ENCODE measurements at places on chromosomes 16 and 17.
A peak's percentile ranks its signal among the peaks of the same experiment; 100 is the strongest.

DNA sequence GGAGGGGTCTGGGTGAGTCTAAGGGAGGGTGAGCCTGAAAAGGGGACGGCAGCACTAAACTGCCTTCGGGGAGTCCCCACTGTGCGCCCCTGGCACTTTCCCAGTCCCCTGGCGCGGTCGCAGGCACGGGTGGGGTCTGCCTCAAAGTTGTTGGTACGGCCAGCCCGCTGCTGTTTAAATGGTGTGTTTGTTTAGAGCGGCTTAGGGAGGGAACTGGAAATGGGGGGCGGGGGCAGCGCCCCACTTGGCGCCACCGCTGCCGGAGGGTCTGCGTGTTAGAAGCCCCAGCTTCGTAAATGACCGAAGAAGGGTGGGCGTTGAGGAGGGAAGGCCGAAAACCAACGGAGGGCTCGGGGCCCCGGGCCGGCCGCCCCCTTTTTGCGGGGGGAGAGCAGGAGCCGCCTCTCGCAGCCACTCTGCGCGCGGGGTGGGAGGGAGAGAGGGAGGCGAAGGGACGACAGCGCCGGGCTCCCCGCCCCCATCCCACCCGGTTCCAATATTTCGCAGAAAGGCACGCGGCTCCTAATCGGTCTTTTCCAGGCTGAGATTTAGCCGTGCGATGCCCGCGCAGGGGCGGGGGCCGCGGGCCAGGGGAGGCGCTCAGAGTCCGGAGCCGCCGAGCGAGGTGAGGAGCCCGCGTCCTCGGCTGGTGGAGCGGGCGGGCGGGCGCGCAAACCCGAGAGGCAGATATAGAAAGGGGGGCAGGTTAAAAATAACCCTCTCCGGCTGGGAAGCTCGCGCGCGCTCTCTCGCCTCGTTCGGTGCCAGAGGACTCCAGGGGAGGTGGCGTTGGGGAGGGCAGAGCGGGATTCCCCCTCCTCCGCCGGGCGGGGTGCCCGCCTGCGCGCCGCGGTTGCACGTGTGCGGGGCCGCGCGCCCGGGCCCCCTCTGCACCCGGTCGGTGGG, 54.9 kb downstream of the SREBF1 start:
- DNase-seq: peak; percentile 82

DNA sequence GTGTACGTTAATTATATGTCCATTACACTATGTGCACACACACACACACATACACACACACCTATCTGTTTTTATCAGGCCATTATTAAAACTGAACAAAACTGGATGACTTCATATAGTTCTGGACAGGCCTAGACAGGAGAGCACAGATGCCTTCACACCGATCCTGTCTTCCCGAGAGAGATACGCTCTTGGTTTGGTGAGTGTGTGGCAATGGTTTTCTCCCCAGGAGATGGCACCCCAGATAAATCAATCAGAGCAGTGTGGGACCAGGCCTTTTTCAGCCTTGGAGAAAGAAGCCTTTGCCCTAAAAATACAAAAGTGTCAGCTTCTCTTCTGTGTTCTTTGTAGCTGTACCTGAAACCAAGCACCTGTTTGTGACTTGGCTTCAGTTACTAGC, 83.7 kb downstream of the CPPED1 start:
- no peak for DNase-seq

DNA sequence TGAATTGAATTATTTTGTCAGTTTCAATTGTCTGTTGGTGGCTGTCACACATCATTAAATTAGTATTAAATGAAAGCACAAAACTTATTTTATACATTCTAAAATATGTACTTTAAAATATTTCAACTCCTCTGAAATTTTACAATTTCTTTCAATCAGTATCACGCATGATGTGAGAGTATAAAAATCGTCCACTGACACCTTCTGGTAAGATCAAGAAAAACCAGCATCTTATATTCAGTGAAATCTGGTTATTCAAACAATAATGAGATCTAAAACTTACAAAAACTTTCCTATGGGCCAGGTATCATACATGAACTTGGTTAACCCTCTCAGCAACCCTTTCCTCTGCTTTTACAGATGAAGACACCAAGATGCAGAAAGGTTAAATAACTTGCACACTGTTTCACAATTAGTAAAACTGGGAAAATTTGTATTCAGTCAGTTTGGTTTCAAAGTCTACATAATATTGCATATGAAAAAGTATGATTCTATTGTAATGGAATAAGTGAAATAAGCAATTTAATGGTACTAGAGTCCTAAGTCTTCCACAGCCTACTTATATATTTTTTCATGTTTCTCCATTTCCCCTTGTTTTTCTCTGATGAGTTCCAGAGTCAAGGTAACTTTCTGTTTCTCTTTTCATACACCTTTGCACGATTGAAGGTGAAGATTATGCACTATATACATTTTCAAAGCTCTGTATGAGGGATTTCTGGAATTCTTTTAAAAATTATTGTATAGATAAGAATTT, 58.7 kb downstream of the EFCAB5 start:
- DNase-seq: no peak

- DNase-seq: no peak
Measured at GRCh38 chr16:87598431-87598830, 3.9 kb upstream of the JPH3 start.

- no peak for DNase-seq
Measured at GRCh38 chr16:2154533-2155090, 970 bp upstream of the TRAF7 start.

DNA sequence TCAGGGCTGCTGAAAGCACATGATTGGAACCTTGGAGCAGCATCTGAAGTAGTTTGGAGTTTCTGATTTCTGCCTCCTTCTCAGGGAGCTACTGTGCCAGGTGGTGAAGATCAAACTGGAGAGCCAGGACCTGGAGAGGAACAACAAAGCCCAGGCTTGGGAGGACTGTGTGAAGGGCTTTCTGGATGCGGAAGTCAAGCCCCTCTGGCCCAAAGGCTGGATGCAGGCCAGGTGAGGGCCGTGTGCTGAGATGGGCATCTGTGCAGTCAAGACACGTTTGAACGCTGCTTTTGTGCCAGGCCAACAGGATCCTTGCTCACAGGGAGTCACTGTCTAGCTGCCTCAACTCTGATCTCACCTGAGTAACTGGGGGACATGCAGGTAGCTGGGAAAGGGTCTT, 23.8 kb downstream of the UBN1 start:
- no peak for DNase-seq

- no peak for DNase-seq
Measured at GRCh38 chr17:77863814-77864161, 94.7 kb upstream of the TNRC6C start.

- DNase-seq: peak; percentile 83
Measured at GRCh38 chr17:43907998-43908721, 824 bp upstream of the MPP2 start.

GRCh38 chr17:81082177-81083073, 47.5 kb downstream of the BAIAP2 start:
- DNase-seq: no peak

GRCh38 chr17:65588181-65588808, 26.8 kb upstream of the AXIN2 start:
- DNase-seq: no peak

DNA sequence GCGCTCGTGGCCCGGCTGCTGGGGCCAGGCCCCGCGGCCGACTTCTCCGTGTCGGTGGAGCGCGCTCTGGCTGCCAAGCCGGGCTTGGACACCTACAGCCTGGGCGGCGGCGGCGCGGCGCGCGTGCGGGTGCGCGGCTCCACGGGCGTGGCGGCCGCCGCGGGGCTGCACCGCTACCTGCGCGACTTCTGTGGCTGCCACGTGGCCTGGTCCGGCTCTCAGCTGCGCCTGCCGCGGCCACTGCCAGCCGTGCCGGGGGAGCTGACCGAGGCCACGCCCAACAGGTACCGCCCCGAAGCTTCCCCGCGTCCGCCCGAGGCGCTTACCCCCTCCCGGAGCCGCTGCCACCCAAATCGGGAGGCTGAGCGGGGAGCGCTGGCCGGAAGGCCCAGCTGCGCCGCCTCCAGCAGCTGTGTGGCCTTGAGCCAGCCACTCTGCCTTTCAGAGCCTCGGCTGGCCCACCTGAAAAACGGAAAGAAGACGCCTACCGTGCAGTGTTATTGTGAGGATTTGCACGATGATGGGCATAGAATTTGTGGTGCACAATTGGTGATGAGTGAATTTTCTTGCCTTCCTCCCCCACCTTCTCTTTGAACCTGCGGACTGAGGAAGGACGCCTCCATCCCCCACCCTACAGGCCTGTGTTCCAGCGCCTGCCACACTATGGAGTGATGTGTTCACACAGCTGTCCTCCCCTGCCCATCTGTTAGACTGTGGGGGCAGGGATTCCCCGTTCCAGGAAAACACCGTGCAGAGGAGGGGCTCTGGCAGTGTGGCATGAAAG, 523 bp downstream of the NAGLU start:
- DNase-seq: peak; percentile 58

GRCh38 chr16:16938009-16938408, 532.8 kb downstream of the XYLT1 start:
- DNase-seq: no peak

GRCh38 chr17:82001571-82002056, 21.1 kb downstream of the CENPX start:
- no peak for DNase-seq

DNA sequence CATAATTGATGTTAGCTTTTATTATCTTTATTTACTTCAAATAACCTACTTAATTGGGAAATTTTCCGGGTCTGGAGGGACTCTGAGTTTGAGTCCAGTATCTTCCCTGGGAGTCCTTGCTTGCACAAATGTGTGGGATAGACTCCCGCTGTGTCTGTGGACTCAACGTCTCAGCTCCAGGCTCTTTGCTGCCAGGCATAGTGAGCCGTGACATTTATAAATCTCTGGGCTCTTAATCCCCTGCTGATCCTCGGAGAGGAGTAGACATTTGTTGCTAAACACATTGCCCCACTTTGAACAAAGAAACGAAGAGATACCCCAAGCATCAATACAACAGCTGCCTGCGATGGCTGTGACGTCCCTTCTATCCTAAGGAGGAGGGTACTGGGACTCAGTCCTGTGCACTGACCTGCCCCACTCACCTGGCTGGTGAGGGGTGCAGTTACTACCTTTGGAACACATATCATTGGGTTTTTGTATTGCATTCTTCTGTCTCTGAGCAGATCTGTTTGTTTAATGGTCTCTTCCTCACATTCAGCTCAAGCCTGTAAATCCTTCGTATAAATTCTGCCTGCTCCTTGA, 316.9 kb downstream of the HAPSTR1 start:
- DNase-seq: no peak

- DNase-seq: no peak
Measured at GRCh38 chr17:79126139-79126538, 51.5 kb downstream of the ENGASE start.

GRCh38 chr16:78326731-78327130, 227.3 kb downstream of the WWOX start:
- no peak for DNase-seq

DNA sequence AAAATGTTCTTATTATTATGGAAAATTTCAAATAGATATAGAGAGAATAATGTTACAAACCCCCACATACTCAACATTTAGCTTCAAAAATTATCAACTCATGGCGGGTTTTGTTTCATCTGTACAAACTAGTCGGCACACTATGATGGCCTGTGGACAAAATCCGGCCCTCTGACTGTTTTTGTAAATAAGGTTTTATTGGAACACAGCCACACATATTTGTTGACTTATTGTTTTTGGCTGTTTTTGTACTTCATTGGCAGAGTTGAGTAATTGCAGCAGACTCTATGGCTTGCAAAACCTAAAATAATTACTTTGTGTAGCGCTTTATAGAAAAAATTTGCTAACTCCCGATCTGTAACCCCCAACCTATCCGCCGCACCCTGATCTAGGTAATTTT, 41.4 kb upstream of the CLEC18A start:
- DNase-seq: no peak

GRCh38 chr17:74959826-74960515, 12.6 kb downstream of the HID1 start:
- DNase-seq: no peak

GRCh38 chr16:85535352-85536072, 77.6 kb upstream of the GSE1 start:
- DNase-seq: no peak

- peak; percentile 56 for DNase-seq
Measured at GRCh38 chr16:74567901-74568300, 39.0 kb downstream of the GLG1 start.

- no peak for DNase-seq
Measured at GRCh38 chr16:57739756-57740422, 4.3 kb downstream of the KATNB1 start.

DNA sequence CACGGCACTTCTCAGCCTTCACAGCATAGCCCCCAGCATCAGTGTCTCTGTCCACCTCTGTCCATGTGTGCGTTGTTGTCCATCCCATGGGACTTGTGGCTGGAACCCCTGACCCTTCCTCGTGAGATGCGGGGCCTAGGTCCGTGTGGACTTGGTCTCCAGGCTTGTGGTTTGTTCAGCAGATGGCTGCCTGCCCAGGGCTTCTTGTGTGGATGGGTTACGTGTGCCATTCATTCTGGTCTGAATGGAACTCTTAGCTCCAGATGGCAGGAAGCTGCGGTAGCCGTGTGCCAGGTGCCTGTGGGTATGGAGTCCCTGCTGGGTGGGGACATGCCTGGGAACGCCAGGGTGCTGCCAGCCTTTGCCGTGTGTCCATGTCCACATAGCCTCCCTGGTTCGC, 31.7 kb upstream of the NUDT16L1 start:
- DNase-seq: no peak

DNA sequence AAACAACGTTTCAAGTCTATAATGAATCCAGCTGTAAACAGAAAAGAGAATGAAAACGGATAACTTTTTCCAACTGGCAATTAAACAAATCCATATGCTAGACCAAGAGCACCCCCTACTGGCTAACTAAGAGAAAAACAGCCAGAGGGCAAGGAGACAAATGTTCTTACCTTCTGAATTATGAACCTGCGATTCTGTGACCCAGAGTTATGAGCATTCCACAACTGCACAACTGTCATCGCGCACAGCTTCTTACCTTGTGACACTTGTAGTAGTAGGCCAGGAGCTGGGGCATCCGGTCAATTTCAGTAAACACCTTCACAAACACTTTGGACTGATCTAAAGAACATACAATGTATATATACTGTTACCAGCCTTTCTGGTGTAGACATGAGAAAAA, 18.6 kb downstream of the COG7 start:
- DNase-seq: no peak

- DNase-seq: peak; percentile 93
Measured at GRCh38 chr17:44308320-44308818, at the start of gene RUNDC3A. Gene RUNDC3A, plus strand, starts transcription at chr17:44308601. Its CDS starts 232 bp downstream, at chr17:44308833.

GRCh38 chr17:15485045-15485444, 17.6 kb upstream of the CDRT4 start:
- no peak for DNase-seq

DNA sequence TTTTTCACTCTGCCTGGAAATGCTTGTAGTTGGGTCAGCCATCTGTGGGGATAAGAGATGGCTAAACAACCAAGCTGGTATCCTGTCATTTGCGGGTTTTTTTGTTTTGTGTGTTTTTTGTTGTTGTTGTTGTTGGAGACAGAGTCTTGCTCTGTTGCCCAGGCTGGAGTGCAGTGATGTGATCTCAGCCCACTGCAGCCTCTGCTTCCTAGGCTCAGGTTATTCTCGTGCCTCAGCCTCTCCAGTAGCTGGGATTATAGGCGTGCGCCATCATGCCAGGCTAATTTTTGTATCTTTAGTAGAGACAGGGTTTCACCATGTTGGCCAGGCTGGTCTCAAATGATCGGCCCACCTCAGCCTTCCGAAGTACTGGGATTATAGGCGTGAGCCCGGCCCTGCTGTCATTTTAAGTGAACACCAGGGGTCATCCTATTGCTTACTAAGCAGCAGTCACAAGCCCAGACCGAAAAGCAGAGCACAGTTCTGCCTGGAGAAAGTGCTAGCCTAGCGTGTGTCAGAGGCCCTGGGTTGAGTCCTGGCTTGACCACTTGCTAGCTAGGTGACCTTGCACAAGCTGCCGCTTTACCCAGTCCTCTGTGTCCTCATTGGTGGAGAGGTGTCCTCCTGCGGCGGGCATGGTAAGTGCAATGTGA, 4.6 kb downstream of the SMCR8 start:
- no peak for DNase-seq

Measured in C1 segment of cervical spinal cord (tissue), 14 donors.